ENCODE measurements at places on chromosomes 3 and 15. TPM values are rescaled to one million over a fixed set of nuclear protein-coding genes. Genes with fewer than 3 reads are reported as not detected.
A peak's percentile ranks its signal among the peaks of the same experiment; 100 is the strongest.

DNA sequence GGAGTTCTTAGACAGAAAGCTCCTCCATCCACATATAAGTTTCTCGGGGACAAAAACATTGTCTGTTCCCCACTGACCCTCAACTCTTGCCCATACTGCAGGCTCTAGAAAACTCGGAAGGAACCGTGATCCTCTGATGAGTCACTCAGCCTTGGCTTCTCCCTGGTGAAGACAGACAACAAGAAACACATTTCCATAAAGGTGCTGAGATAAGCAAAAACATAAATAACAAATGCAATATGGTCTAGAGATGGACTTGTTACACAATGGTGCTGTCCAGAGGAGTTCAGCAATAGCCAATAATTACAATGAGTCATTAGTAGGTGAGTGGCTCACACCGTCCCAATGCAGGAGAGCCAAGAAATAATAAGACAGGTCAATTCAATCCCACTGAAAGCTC is 43.7 kb downstream of the MAGI1 start:
- no peak for DNase-seq

GRCh38 chr15:54638666-54639065 is 558.1 kb downstream of the RSL24D1 start:
- DNase-seq = no peak

- DNase-seq = peak; percentile 60
These were observed 59.6 kb upstream of the LMCD1 start for GRCh38 chr3:8441969-8442559.

Gene TADA3
- polyA plus RNA-seq = 58.2 TPM

- DNase-seq = no peak
These were observed 18.2 kb upstream of the SKOR1 start for GRCh38 chr15:67807141-67807540.

Gene EIF4E3
- 11.1 TPM for polyA plus RNA-seq

GRCh38 chr3:99419116-99419515 is 219.3 kb upstream of the COL8A1 start:
- no peak for DNase-seq

DNA sequence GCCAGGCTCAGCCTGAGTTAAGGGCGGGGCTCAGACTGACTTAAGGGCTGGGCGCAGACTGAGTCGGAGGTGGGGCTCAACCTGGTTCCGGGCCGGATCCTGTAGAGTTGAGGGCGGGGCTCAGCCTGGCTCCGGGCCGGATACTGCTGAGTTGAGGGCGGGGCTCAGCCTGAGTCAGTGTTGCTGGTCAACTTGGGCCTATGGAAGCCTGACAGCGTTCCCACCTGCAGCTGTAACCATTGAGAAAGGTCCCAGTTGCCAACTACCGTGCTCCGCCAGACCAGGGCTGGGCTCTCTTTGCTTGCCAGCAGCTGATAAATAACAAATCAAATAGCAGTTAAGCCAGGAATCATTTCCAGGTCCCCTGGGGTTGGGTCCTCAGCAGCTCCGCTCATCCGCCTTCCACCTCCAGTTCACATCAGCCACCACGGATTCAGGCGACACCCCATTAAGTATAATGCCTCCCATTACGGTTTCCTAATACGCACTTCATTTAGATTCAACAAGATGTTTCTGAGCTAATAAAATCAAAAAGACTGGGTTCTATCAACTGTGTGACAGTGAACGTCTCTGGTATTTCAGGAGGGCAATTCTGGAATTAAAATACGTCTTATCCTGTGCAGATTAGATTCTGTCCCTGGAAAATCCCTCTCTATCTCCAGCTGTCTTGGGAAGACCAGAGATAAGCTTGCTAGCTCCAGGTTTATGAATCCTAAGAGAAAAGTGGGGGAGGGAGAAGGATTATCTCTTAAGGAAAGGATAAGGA is 7.3 kb downstream of the GRIP2 start:
- no peak for DNase-seq
